GDM1 (cell line): ENCODE measurements at places on chromosomes 7 and 10.

DNA sequence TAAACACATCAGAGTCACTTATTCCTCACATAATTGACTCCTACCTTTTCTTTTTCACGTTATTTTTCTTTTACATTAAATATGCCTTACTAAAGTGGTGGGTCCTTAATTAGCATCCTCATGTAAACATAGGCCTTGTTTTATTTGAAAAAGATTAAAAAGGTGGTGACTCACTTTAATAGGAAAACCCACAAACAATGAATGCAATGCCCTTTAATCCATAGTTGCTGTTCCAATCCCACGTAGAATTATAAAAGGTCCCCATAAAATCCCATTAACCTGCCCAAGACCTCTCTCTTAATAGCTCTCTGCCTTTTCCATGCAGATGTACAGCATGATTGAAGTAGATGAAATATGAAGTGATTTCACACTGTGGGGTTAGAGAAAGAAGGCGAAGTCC, 32.2 kb downstream of the SLC16A12 start:
- no peak for DNase-seq

DNA sequence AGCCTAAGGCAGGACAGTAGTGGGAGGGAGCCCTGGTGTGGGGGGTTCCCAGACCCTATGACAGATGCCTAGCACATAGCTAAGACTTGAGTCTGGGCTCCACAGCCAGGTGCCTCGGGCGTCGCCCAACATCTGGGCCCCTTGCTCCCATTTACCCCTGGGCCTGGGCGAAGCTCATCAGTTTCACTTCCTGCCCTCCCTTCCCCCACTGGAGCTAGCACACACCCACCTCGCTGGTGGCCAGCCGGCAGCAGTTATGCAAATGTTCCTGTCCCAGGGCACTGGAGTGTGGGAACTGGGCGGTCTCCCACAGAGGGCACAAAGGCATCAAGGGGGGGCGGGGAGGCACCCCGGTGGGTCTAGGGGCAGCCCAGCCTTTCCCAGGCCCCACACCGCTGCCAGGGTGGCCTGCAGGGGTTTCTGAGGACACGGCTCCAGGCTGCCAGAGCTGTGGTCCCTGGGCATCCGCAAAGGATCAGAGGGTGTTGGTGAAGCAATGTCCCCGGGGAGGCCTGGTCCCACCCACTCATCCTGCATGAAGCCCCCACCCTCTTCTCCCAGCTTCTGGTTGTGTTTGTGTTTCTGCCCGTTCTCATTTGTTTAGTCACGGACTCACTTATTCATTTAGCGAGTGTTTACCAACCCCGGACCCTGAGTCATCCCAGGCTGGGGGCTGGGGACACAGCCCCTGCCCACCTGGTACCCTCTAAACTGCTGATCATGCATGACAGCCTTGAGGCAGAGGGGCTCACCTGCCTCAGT, 20.4 kb downstream of the SH2B2 start:
- no peak for DNase-seq

- no peak for DNase-seq
These were observed 8.2 kb upstream of the C1GALT1 start for GRCh38 chr7:7173956-7174632.

DNA sequence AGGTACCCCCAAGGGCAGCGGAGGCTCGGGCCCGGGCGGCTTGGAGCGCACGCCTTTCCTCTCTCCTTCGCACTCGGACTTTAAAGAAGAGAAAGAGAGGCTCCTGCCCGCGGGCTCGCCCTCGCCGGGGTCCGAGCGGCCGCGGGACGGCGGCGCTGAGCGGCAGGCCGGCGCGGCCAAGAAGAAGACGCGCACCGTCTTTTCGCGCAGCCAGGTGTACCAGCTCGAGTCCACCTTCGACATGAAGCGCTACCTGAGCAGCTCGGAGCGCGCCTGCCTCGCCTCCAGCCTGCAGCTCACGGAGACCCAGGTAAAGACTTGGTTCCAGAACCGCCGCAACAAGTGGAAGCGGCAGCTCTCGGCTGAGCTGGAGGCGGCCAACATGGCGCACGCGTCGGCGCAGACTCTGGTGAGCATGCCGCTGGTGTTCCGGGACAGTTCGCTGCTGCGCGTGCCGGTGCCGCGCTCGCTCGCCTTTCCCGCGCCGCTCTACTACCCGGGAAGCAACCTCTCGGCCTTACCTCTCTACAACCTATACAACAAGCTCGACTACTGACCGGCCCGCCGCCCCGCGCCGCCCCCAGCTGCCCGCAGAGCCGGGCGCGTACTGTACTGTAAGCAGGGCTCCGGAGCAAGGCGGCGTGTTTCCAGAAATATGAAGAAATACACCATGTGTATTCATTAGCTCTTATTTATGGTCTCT, 1.8 kb downstream of the HMX2 start:
- DNase-seq, result no peak

DNA sequence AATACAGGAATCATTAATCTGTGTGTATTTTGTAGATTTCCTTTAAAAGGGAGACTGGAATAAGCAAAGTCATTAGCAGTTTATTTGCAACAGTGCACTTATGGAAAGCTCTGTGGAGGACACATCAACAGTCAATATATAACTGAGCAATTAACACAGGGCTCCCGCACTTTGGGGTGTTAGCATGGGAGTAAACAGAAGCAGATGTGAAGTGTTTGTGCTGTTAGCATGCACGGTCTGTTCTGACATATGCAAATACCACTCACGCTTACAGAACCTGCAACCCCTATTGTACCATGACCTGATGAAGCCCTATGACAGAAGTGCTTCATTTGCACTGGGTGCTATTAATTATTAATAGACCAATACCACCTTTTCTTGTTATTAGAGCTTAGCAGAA, 118.9 kb downstream of the PPP1R3A start:
- DNase-seq, result no peak

DNA sequence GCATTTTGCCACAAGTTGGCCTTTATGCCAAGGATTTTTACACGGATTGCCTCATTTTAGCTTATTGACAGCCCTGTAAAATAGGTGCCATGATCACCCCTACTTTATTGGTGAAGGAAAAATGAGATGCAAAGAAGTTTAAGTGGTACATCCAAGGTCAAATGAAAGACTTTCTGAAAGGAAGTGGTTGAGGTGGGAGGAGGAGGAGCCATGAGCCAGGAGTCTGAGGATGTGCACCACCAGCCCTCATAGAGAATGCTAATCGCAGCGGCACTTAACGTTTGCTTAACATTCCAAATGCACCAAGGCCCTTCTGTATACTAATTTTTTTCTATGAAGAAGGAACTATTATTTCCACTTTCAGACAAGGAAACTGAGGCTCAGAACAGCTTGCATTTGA, 31.0 kb upstream of the LRRC18 start:
- no peak for DNase-seq
